Keratinocyte (primary cell): ENCODE measurements at places on chromosomes 12 and 14. TPM values are rescaled to one million over a fixed set of nuclear protein-coding genes. Genes with fewer than 3 reads are reported as not detected.

The SDR9C7 gene
- polyA plus RNA-seq = 1.3 to 2.4 TPM (median 1.3 TPM) in 3 replicates

DNA sequence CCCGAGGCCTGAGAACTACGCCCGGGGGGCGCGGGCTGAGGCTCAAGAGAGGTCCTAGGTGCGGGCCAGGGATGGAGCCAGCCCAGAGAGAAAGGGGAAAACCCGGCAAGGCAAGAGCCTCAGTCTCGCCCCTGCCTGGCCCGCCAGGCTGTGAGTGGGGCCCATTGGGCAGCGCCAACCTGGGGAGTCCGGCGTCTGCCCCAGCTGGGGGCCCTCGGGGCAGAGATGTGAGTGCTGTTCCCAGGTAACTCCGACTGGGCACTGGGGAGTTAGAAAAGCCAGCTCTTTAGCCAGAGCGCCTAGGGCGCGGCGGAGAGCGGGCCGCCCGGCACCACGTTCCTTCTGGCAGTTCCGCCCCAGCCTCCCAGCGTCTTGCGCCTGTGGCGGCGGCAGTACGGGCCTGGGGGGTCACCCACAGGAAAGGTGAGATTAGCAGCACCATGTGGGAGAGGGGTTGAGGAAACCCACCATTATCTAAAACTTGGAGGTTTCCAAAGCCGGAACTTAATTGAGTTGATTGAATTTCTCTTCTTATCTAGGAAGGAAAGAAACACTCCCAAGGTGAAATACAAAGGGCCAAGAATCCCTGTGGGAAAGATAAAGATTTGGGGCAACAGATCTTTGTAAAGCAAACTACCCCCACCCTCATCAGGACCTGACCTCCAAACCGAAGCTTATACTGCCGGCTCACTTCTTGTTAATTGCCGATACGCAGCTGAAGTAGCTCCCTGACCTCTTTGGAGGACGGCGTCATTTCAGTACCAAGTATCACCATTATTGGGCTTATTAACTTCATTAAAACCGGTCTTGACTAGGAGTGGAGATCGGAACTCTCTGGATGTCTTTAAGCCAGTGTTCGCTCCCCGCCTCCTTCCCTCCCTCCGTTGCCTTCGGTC lies 11.6 kb downstream of the OTX2 start:
- no peaks in the 10 kb centered on the region for H3K36me3 ChIP-seq
- H3K4me1 ChIP-seq = peaks cover 4% of the 10 kb centered on the region
- no peak overlapping the region for H3K27ac ChIP-seq
- DNase-seq = no peak

DNA sequence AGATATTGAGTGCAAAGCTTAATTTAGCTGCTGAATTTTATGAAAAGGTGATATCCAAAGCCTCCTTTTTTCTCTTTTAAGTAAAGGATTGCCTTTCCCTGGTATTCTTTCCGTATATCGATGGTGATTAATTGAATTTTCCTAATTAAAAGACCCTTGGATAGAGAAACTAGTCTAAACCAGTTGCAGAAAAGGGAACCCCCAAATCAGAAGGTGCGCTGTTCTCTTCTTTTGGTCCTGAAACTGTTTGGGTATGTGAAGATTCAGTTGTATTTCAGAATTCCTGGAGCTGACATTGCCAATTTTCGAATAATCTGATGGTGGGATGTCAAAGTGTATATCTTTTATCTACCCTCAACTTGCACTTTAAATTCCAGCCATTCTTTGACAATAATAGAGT lies 1.9 kb downstream of the GPHN start:
- peaks cover 8% of the 10 kb centered on the region for H3K4me1 ChIP-seq
- peak overlapping the region; percentile 80 for H3K4me3 ChIP-seq
- DNase-seq = no peak
- H3K27ac ChIP-seq = no peak overlapping the region

The SLC17A8 gene
- polyA plus RNA-seq = not detected in 3 replicates

DNA sequence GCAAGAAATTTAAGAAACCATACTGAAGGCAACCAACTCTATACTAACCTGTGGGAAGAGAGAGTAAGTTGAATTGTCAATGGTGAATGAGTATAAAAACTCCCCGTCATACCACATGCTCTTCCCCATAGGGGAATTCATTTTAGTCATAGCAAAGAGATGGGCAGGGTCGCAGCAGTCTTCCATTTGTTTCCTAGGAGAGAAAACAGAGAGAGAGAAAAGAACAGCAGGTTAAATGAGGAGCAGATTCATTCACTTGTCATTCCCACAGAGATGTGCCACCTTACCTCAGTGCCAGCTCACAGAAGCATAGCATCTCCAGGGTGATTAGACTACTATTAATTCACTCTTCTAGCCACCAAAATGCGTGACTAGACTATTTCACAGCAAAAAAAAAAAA lies 47.4 kb downstream of the ST8SIA1 start:
- H3K4me3 ChIP-seq = no peak overlapping the region
- no peak overlapping the region for H3K27ac ChIP-seq
- H3K36me3 ChIP-seq = no peaks in the 10 kb centered on the region
- no peaks in the 10 kb centered on the region for H3K27me3 ChIP-seq

DNA sequence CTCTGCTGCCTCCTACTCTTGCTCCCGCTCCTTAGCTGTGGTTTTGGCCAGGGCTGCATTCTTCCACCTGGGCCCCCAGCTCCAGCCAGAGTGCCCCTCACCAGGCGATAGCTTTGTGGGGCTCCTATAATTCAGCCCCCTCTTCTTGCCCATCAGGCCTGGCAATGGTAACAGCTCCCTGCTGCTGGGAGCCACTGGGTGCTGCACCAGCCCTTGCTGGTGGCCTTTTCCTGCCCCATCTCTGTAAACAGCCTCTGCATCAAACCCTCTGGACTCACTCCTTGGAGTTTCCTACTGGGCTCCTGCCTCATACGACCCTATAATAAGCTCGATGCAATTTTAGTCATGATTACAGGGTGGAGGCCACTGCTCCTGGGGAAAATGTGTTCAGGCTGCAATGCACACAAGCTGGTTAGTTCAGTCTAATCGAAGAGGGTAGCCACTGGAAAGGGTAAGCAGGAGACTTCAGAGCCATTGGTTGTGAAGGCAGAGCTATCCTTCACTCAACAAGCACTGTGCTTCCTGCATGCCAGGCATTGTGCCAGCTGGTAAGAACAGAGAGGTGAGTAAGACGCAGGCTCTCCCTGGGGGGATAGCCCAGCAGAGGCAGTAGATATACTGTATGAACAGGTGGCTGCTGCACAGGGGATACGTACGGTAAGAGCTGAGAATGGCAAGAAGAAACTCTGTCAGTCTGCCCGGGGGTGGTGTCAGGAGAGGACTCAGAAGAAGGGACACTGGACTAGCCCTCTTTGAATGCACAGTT lies 24.7 kb downstream of the CLMN start:
- H3K4me1 ChIP-seq = peaks cover 25% of the 10 kb centered on the region
- H3K27ac ChIP-seq = no peak overlapping the region
- no peak overlapping the region for H3K4me3 ChIP-seq
- H3K36me3 ChIP-seq = no peaks in the 10 kb centered on the region

DNA sequence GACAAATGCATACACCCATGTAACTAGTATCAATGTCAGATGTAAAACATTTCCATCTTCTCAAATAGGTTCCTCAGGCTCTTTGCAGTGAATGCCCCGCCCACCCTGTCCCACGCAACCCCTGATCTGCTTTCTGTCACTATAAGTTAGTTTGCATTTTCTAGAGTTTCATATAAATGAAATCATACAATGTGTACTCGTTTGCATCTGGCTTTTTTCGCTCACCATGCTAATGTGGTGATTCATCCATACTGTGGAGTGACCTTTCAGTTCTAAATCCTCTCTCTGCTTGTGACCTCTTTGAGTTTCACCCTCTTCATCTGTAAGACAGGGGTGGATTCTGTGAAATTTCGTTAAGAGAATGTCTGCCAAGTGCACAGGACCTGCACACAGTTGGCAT lies 30.6 kb upstream of the MSI1 start:
- H3K36me3 ChIP-seq = no peaks in the 10 kb centered on the region
- no peak for DNase-seq
- H3K4me3 ChIP-seq = no peak overlapping the region
- no peaks in the 10 kb centered on the region for H3K27me3 ChIP-seq
- H3K4me1 ChIP-seq = peaks cover 3% of the 10 kb centered on the region

The TNFAIP2 gene
- 0.57 to 1.8 TPM (median 0.71 TPM) in 3 replicates for polyA plus RNA-seq

DNA sequence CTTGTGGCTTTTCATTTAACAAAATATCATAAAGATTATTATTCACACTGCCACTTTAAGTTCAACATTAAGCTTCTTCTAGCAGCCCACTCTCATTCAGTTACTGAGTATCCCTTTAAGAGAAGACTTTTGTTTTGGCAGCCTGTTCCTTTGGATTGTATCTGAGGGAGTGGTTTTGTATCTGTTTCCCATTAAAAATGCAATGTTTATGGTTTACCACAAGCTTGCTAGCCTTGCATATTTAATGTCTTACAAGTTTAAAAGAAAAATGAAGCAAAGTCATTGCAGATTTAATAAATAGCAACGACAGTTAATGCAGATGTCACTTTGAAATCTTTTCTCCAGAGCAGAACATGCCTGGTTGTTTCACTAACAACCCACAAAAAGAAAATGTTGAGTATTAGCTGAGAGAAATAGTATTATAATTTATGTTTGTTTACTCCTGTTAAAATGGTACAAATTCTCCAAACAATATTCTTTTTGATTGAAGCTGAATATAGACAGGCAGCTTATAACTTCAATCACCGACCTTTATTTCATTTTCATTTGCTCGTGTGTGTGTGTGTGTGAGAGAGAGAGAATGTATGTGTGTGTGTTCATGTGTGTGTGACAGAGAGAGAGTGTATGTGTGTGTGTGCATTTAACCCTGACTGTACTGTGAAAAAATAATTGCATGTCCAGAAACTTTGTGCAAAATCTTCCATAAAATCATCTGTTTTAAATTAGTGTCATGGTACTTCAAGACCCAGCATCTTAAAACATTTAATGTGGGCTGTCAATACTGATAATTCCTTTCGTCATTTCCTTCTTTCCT lies 1.8 kb downstream of the DCN start:
- H3K4me3 ChIP-seq = no peak overlapping the region
- no peak overlapping the region for H3K27ac ChIP-seq
- peaks cover 23% of the 10 kb centered on the region for H3K4me1 ChIP-seq
- no peak for DNase-seq
- no peaks in the 10 kb centered on the region for H3K27me3 ChIP-seq

DNA sequence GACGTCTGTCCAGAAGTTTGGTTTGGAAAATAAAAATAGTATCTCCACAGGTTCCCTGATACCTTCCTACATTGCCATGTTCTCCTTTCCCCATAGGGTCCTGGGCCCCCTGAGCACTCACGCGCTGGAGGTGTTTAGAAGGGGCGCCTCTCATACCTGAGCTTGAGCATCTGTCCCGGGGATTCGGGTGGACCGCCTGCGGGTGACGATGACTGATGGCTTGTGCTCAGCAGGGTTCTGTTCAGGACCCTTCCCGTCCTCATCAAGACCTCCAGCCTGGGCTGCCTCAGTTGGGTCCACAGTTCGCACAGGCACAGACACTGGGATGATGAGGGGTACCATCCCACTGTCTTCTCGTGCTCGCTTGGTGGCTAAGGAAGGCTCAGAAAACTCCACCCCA lies 22.7 kb upstream of the PNMA1 start:
- no peak for DNase-seq
- no peak overlapping the region for H3K27ac ChIP-seq
- H3K4me1 ChIP-seq = peaks cover 22% of the 10 kb centered on the region
- H3K36me3 ChIP-seq = peaks cover 45% of the 10 kb centered on the region
- no peaks in the 10 kb centered on the region for H3K27me3 ChIP-seq

- H3K27me3 ChIP-seq = no peaks in the 10 kb centered on the region
- DNase-seq = no peak
- H3K4me3 ChIP-seq = no peak overlapping the region
- H3K27ac ChIP-seq = no peak overlapping the region
- no peaks in the 10 kb centered on the region for H3K36me3 ChIP-seq
These were observed 157.1 kb downstream of the PLCZ1 start for GRCh38 chr12:18580706-18581105.

- no peak overlapping the region for H3K4me3 ChIP-seq
- no peak for DNase-seq
- H3K36me3 ChIP-seq = no peaks in the 10 kb centered on the region
- H3K4me1 ChIP-seq = peaks cover 78% of the 10 kb centered on the region
- no peak overlapping the region for H3K27ac ChIP-seq
These were observed 4.4 kb upstream of the AMIGO2 start for GRCh38 chr12:47084172-47084571.

DNA sequence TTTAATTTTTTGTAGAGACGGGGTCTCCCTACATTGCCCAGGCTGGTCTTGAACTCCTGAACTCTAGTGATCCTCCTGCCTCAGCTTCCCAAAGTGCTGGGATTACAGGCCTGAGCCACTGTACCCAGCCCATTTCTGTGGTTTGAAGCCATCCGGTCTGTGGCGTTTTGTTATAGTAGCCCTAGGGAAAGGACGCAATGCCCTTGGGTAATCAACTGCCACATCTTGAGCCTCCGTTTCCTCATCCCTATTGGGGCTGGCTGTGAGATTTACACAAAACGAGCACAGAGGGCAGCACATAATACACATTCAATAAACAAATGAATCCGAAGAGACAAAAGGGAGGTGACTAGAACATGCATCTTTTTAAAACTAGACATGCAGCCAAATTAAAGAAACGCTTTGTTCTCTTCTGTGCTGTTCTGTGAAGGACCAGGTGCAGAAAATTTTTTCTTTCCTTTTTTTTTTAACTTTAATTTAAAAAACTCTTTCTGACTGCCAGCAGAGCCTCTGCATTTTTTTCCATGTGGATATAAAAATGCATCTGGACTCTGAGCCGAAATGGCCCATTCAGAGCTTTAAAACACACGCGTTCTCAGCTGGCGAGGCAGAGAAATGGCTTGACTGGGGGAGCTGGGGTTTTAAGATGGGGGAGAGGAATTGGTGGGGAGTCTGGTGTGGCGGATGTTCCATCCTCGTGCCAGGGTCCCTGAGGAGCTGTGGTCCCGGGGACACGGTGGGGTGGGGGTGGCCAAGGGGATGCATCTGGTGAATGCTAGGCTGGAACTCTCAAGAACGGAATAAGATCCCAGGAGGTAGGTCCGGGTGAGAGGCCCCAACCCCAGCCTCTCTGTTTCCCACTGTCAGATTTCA lies 119.0 kb downstream of the RBM19 start:
- no peak overlapping the region for H3K27ac ChIP-seq
- peaks cover 10% of the 10 kb centered on the region for H3K36me3 ChIP-seq
- DNase-seq = no peak
- H3K27me3 ChIP-seq = no peaks in the 10 kb centered on the region
- no peak overlapping the region for H3K4me3 ChIP-seq

The PTGDR gene
- not detected in 3 replicates for polyA plus RNA-seq

DNA sequence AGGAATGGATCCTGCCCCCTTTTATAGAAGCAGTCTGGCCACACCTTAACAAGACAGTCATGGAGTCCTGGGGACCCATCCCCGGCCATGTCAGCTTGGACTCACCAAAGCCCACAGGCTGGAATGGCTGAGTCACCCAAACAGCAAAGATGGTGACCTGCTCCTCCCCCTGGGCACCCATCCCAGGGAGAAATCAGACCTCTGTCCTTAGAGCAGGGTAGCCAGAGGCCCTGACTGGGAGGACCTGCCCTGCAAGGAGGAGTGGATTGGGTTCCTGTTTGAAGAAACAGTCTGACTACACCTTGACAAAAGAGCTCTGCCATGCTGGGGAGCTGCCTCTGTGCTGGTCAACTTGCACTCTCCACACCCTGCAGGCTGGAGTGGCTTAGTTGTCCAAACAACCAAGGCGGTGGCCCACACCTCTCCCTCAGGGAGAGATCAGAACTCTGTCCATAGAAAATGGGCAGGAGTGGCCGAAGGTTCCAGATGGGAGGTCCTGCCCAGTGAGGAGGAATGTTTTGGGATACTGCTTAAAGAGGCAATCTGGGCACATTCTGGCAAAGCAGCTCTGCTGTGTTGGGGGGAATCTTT lies 16.6 kb downstream of the MGP start:
- H3K36me3 ChIP-seq = no peaks in the 10 kb centered on the region
- H3K27ac ChIP-seq = no peak overlapping the region
- no peak for DNase-seq
- no peaks in the 10 kb centered on the region for H3K4me1 ChIP-seq
- H3K27me3 ChIP-seq = no peaks in the 10 kb centered on the region

The KRT84 gene
- polyA plus RNA-seq = 0.05 to 0.13 TPM (median 0.10 TPM) in 3 replicates
